ENCODE measurements at places on chromosomes 13 and 19.

DNA sequence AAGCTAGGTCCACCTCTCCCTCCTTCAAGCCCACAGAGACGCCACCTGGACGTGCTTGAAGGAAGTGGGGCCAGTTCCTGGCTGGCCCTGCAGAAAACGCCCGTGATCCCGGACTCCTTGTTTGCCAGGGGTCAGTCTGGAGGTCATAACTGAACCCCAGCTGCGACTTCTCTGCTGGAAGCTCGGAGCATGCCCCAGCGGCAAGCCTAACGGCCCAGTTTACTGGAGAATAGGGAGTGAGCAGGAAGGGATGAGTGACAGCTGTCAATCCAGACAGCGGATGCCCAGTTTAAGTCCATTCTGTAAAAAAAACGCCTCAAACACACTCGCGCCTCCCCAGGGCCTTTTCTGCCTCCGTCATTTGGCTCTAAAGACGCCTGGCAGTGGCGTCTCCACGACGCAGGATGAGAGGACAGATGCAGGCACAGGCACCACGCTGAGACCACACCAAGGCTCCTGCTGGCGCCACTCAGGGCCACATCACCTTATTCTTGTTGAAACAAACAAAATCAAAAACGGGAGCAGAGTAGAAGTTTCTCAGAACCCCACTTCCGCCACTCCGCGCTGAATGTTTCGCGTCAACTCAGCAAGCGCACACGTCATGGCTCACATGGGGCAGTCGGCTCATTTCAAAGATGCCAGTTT, 57.6 kb downstream of the RASA3 start:
- no peak for DNase-seq

GRCh38 chr19:13014101-13014920, 19.0 kb downstream of the NFIX start:
- no peak for DNase-seq

DNA sequence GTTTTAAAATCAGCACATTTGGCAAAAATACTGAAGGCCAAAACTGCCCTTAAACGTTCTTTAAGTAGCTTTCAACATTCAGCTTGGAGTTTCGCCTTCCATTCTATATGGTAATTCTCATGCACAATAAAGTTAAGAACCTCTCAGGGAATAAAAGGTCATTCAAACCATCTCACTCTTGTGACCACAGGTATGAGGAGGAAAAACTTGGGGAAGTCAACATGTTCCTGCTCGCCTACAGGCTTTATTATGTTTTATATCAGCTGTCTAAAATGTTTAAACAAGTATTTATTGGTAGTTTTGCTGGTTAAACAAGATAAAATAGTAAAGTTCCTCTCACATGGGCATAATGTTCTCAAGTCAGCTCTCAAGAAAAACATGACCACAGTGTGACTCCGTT, 19.9 kb upstream of the TM9SF2 start:
- DNase-seq = no peak

- DNase-seq = no peak
These were observed 77.0 kb upstream of the TSC22D1 start for GRCh38 chr13:44652962-44653660.

- no peak for DNase-seq
These were observed 353.2 kb downstream of the DNAJC15 start for GRCh38 chr13:43376596-43376995.

- peak; percentile 47 for DNase-seq
These were observed 591 bp downstream of the ZNF823 start for GRCh38 chr19:11737964-11738745.

GRCh38 chr13:59745392-59745788, 418.3 kb downstream of the DIAPH3 start:
- no peak for DNase-seq

DNA sequence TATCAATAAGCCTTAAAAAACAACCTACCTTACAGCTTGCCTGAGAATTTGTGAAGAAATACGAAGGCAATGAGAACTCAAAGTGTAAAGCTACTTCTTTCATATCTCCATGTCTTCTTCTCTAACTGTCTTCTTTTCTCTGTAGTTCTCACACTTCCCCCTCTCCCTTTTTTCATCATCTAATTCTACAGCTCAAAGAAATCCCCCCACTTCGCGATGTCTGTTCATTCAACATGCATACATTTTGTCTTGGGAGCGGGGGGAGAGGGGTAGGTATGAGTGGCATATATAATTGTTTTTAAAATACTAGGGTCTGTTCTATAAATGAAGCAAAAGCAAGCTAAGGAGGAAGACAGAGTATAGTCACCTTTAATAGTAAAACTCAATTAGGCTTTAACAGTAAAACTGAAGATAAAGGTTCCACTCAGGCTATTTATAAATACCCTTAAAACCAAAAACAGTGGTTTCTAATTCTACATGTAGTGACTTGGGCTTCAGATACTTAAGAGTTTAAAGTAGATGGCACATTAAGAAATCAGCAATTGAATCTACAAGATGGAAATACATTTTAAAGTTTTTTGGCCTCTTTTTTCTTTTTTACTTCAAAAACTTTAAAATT, 106.9 kb downstream of the KLF12 start:
- DNase-seq = no peak

DNA sequence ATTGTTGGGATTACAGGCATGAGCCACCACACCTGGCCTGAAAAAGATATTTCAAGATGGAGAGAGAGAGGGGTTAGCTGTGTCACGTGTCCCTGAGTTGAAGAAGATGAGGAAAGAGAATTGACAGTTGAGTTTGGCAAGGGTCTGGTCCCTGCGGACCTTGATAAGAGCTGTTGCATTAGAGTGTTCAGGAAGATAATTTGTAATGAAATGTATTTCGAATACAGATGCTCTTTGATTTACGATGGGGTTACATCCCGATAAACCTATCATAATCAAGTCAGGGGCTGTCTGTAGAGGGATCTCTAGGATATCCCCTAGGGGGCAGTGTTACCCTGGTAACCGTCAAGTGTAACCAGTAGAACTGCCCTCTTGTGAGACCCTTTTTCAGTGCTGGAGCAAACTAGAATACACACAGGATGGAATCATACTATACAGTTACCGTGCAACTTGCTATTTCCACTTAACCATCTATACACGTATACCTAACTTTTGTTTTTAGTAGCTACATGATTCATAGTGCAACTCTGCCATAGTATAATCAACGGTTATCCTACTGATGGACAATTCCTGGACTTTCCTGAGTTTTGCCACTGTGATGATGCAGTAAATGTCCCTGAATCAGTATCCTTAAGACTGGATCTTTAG, 1.5 kb upstream of the ELOF1 start:
- peak; percentile 70 for DNase-seq

- DNase-seq = no peak
These were observed 65.8 kb downstream of the GGACT start for GRCh38 chr13:100522618-100523309.

DNA sequence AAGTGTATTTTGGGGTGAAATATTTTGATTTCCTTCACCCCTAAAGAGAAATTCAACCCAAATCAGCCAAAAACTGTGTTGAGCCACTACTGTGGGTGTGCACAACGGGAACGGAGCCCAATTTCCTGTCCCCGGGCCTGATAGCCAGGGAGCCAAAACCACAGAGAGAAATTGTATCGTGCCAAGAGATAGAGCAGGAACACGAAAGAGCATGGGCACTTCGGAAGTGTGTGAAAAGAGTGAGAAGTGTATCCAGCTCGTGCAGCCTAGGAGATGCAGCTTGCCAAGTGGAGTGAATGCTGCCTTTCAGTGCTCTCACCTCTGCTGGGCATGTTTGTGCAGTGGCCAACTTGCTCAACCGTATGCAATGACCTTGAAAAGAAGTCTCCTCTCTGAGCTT, 19.4 kb upstream of the PLEKHF1 start:
- DNase-seq = no peak

GRCh38 chr19:50155520-50156109, 7.5 kb downstream of the IZUMO2 start:
- no peak for DNase-seq

DNA sequence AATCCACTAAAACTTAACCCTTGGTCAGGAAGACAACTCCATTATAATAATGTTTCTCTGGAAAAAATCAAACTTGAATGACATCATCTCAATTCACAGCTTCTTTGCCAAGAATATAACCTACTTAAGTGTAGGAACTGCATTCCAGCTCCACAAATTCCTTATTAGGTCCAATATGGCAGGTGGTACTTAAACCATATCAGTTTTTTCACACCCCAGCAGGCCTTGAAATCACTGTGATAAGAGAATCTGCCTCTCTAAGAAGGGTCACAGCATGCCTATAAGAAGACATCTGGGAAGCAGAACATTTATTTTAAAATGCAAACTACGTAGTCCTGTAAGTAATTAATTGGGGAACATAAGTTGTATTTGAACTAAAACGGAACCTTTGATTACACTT, 687.8 kb downstream of the DIAPH3 start:
- DNase-seq = no peak

GRCh38 chr19:17575871-17576757, 20.7 kb downstream of the COLGALT1 start:
- DNase-seq = no peak

DNA sequence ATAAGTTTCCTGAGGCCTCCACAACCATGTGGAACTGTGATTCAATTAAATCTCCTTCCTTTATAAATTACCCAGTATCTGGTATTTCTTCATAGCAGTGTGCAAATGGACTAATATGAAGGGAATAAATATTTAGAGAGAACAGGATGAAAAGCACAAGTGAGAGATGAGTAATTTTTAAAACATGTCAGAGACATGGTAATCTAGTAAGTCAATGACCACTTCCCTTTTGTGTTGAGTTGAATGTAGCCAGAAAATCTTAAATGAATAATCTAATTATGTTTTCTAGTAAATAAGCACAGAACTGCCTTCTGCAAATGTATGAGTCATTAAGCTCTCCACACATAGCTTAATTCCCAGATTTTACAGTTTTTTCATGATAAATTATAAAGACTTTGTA, 524.1 kb upstream of the SLITRK5 start:
- no peak for DNase-seq

GRCh38 chr19:2594319-2594718, 108.2 kb downstream of the GNG7 start:
- DNase-seq = no peak

DNA sequence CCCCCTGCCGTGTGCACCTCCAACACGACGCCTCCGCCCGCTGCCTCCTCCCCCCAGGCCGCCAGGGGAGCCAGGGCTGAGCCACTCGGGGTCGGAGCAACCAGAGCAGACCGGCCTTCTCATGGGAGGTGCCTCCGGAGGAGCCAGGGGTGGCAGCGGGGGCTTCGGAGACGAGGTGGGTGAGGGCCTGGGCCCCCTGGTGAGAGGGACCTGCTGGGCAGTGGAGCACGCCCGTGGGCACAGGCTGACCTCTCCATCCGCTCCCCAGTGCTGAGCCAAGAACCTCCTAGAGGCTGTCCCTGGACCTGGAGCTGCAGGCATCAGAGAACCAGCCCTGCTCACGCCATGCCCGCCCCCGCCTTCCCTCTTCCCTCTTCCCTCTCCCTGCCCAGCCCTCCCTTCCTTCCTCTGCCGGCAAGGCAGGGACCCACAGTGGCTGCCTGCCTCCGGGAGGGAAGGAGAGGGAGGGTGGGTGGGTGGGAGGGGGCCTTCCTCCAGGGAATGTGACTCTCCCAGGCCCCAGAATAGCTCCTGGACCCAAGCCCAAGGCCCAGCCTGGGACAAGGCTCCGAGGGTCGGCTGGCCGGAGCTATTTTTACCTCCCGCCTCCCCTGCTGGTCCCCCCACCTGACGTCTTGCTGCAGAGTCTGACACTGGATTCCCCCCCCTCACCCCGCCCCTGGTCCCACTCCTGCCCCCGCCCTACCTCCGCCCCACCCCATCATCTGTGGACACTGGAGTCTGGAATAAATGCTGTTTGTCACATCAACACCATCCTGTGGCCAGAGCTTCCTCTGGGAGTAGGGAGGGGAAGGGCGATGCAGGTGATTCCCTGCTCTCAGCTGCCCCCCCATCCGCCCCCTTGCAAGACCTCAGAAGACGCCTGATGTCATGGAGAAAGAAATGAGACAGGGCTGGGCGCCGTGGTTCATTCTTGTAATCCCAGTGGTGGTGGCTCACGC, 12.0 kb downstream of the BCAM start:
- DNase-seq = no peak

- no peak for DNase-seq
These were observed 933.9 kb downstream of the DIAPH3 start for GRCh38 chr13:59229861-59230260.

DNA sequence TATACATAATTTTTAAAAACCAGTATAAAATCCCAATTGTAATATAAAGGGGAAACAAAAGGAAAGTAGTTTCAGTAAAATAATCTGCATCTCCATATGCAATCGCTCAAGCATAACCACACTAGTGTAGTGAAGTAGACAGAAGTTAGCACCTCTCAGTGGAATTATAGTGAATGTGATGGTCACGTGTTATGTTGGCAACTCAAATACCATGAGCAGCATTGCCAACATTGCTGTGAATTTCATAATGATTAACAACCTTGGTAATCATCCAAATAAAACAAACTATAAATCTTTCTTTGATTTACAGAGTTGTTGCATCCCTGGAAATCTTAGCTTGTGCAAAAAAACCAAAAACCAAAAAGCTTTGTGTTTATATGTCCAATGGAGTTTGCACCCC, 77.3 kb upstream of the SIAH3 start:
- no peak for DNase-seq

DNA sequence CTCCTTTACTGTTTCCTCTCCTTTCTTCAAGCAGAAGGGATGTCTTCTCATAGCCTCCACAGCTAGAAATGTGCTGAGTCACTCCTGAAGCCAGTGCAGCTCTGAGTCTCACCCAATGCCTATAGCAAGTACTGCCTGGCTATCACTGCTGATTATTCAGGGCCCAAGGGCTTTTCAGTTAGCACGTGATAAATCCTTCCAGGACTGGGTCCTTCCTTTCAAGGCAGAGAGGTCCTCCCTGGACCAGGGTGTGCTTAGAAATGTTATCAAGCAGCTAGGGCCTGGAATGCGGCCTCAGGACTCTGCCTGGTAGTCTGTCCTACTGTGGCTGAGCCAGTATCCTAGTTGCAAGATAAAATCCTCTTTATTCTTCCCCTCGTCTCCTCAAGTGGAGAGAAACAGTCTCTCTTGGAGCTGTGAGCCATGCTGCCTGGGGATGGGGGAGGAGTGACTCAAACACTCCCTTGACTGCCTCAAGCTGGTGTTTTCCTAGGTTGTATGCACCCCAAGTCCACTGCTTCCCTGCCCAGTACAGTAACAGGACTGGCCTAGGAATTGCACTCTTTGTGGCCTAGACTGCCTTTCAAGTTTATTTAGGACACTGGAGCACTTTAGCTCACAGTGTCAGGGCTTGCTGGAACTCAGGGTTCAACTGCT, 198.7 kb upstream of the SERP2 start:
- DNase-seq = no peak

- DNase-seq = no peak
These were observed 139.3 kb downstream of the IRS2 start for GRCh38 chr13:109647053-109647452.

DNA sequence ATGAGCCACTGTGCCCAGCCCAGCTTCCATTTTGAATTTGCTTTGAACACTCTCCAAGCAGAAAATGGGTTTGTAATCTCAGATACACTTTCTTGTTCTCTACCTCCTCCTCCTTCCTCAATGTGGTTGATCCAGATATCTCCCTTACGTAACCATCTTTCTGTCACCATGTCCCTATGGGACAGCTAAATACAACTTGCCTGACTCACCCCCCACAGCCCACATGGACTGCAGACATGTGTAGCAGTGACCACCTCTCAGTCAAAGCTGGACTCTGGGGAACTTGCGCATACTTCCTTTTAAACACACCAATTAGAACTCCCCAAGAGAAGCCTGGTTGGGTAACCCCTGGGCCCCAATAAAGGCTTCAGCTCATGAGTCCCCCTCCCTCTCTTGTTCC, 10.8 kb upstream of the ZNF799 start:
- DNase-seq = no peak

- no peak for DNase-seq
These were observed 872 bp downstream of the FARSA start for GRCh38 chr19:12932392-12933286.

GRCh38 chr19:21617740-21618339, 112.4 kb downstream of the ZNF429 start:
- DNase-seq = no peak

All from activated naive CD8-positive, alpha-beta T cell treated with anti-CD3 and anti-CD28 coated beads for 36 hours (primary cell).